Left ventricle myocardium superior (tissue), 1 donor: ENCODE measurements at places on chromosomes 7 and 10. TPM values are rescaled to one million over a fixed set of nuclear protein-coding genes. Genes with fewer than 3 reads are reported as not detected.

GRCh38 chr10:11921800-11922392 lies 98.7 kb downstream of the PROSER2 start:
- no peak for DNase-seq

- no peak for DNase-seq
Measured at GRCh38 chr10:127314797-127315196, 118.4 kb upstream of the INSYN2A start.

- DNase-seq: no peak
Measured at GRCh38 chr7:71972534-71972933, 439.6 kb downstream of the CALN1 start.

- peak; percentile 60 for DNase-seq
Measured at GRCh38 chr10:115092555-115093285, 445 bp upstream of the ATRNL1 start.

DNA sequence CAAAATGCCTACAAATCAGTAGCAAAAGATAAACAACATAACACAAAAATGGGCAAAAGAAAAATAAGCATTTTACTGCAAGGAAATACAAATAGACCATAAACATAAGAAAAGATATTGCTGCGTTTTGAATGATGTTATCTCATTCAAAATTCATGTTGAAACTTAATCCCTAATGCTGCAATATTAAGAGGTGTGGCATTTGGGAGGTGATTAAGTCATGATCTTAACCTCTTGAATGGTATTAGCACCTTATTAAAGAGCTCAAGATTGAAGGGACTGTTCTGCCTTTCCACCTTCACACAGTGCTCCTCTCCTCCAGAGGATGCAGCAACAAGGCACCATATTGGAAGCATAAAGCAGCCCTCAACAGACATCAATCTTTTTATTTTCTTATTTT lies 12.4 kb upstream of the TNKS2 start:
- no peak for DNase-seq

- no peak for DNase-seq
Measured at GRCh38 chr10:25129592-25129991, 45.2 kb upstream of the GPR158 start.

GRCh38 chr10:28072573-28072972 lies 73.7 kb upstream of the ODAD2 start:
- no peak for DNase-seq

DNA sequence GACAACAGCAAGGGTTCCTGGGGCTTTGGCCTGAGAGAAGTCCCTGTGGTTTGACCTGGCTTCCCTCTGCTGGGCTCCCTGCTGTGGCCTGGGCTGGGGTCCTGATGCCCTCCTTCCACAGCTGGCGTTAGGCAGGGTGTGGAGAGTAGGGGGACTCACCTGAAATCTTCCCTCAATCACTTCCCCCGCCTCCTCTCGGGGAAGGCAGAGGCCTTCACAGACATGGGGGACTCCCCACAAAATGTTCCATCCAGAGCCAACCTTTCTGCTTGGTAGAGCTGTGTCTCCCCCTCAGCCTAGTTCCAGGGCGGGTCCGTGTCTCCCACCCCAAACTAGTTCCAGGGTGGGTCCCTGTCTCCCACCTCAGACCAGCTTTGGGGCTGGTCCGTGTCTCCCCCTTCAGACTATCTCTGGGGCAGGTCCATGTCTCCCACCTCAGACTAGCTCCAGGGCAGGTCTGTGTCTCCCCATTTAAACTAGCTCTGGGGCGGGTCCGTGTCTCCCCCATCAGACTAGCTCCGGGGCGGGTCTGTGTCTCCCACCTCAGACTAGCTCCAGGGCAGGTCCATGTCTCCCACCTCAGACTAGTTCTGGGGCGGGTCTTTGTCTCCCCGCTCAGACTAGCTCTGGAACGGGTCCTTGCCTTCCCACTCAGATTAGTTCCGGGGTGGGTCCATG lies 2.2 kb downstream of the PVRIG start:
- DNase-seq: no peak

DNA sequence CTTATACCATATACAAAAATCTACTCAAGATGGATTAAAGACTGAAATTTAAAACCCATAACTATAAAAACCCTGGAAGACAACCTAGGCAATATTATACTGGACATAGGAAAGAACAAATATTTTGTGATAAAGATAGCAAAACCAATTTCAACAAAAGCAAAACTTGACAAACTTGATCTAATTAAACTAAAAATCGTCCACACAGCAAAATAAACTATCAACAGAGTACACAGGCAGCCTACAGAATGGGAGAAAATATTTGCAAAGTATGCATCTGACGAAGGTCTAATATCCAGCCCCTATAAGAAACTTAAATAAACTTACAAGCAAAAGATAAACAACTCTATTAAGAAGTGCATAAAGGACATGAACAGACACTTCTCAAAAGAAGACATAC lies 240.1 kb downstream of the HGF start:
- DNase-seq: no peak

DNA sequence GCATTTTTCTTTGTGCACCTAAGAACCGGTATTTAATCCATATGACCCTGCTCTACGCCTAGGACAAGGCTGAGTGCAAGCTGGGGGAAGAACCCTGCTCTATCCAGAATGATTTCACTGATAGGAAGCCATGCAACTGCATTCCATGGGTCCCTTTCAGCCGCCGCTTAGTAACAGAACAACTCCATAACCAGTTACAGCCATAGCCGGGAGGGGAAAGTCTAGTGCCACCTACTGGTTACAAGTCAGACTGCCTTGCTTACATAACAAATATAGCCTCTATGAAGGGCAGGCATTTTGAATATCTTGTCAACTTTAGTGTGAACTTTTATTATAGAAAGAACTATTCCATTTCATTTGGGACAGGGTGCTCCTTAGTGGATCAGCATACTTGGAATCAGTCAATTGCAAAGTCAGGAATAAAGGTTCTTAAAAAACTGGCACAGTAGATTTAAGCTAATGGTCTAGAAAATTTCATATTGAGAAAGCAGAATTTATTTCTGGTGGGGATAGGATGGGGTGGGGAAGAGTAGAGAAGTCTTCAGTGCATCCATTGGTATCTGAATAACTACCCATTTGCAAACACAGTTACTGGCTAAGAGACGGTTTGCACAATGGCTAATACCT lies 521.7 kb downstream of the ADRA2A start:
- no peak for DNase-seq

- DNase-seq: peak; percentile 47
Measured at GRCh38 chr10:132207536-132208461, 21.1 kb downstream of the DPYSL4 start.

DNA sequence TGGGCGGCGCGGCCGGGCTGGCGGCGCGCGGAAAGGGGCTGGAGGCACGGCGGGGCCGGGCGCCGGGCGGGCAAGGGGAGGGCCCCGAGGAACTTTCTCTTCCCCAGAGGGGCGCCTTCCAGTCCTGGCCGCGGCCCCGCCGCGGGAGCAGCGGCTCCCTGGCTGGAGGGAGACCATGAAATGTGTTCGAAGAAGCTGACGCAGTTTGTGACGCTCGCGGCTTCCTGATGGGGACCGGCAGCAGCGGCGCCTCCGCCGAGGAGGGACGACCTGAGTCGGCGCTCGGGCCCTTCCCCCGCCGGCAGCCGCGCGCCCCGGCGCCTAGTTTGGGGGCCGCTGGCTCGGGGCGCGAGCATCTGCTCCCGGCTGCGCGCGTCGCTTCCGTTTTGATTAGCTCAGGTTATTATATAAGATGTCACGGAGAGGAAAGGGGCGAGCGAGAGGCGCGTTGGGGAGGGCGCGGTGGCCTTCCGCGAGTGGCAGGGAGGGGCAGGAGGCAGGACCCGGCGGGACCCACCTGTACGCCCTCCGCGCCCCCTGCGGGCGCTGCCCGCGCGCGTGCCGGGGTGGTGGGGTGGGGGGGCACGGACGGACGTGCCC lies 57.1 kb upstream of the PCGF5 start:
- peak; percentile 81 for DNase-seq

DNA sequence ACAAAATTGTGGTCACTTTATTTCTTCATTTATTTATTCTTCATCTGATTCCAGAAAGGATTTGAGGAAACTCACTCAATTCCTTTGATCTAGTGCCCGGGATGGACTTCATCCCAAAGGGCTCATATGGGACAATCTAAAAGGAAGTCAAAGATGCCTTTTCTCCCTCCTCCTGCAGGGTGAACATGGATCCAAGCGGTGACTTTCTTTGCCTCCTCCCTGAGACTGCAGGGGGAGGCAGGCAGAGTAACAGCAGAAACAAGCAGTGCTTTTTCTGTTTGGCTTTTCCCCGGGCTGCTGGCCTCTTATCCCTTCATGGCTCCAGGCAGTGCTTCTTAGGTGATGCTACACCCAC lies 10.0 kb upstream of the DNMBP start:
- no peak for DNase-seq

DNA sequence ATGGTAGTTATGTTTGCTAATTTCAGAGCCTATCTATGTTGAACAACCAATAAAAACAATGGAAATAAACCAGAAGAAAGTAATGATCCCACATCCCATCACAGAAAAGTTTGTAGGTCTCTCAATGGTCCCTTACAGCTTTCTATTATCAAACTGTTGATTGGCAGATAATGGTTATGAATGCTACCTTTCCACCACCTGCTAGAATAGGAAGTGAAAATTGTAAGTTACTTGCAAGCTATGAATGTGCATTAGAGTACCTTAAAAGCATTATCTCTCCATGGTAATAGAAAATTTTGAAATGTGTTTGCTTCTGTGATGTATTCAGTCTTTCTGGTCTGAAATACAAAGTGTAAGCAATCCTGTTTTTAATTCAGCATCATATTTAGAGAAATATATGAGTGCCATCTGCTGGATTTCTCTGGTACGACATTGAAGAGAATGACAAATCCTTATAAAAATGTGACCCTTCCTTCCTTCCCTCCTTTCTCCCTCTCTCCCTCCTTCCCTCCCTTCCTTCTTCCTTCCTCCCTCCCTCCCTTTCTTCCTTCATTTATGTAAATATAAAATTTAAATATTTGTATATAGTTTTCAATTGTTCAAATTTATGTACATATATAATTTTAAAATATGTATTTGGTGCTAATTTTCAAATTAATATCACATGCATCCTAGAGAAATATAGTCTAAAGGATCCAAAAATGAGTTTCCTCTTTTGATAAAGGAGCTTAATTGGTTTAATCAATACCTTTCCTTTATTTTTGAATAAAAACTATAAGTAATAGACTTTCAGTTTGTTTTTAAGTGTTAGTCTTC lies 41.4 kb upstream of the PNLIPRP3 start:
- DNase-seq: no peak

DNA sequence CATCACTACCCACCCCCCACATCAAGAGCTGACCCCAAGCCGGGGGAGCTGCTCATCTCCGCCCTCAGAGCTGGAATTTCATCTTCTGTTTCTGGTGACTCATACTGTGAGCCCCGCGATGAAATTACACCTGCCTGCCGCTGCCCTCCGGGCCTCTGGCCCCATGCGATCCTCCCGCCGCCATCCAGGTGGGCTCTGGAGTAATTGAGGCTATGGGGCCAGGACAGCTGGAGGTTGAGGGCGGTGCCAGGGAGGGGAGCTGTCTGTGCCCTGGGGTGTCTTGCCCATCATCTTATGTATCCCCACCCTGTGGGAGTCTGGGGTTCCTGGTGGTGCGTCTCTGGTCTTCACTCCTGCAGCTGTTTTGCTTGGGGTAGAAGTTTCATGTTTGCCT lies 9.0 kb downstream of the GTF2IRD1 start:
- no peak for DNase-seq

Gene WASHC2C
- 33.3 TPM for total RNA-seq

Gene FAS
- 4.0 TPM for total RNA-seq

Gene CALML3
- not detected for total RNA-seq

Gene MYH16
- not detected for total RNA-seq

Gene EVX1
- not detected for total RNA-seq

Gene PHTF2
- 22.3 TPM for total RNA-seq

Gene ASIC3
- total RNA-seq: 8.6 TPM

Gene CACNB2
- total RNA-seq: 55.9 TPM

Gene IDI2
- total RNA-seq: not detected
